A549 (cell line): ENCODE measurements at places on chromosomes 4 and X. TPM values are rescaled to one million over a fixed set of nuclear protein-coding genes. Genes with fewer than 3 reads are reported as not detected.

The C4orf54 gene
- not detected in 3 replicates for polyA plus RNA-seq

DNA sequence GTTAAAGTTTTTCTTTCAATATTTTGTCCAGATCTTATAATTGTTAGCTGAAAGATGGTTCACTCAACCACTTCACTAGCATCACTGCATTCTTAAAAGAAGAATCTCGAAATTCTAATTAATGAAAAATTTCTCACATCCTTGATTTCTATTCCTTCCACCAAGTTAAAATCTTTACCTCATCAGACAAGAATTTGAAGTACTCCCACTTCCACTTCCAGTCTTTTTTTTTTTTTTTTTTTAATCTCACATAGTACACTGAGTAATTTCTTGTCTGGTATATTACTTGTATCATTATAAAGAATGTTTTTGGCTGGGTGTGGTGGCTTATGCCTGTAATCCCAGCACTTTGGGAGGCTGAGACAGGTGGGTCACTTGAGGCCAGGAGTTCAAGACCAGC lies 73.2 kb downstream of the FBXW7 start:
- DNase-seq, result no peak

DNA sequence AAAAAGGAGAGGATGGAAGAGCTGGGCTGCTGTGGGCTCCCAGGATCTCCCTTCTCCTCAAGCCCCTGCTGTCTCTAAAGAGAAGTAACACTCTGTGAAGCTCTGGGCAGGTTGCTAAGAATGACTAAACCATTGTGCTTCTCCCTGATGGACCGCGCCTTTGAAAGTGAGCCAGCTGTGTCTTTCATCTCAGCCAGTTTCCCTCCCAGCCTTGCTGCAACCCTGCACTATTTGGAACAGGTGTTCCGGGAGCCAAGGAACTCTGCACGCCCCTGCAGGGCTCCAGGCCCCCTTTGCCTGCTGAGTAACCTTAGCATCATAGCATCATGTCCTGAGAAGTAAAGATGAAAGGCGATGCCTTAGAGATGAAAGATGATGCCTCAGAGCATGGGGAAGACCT lies 39.7 kb downstream of the SMIM20 start:
- peak; percentile 8 for DNase-seq

DNA sequence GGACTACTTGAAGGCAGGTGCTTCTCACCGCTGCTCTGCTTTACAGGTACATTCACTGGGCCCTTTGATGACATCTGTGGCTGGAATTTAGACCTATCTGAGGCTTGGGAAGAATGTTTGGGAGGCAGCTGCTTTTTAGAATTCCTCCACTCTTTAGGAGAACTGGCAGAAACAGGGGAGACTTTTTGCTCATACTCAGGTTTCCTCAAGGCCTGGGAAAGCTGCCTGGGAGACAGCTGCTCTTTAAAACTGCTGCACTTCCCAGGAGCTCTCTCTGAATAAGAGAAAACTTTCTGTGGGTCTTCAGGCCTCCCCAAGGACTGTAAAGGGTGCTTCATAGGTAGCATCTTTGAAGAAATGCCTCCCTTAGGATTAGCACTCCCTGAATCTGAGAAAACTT lies 14.3 kb downstream of the CT47C1 start:
- no peak for DNase-seq

- no peak for DNase-seq
Observed at GRCh38 chrX:50202539-50202938, 1.7 kb upstream of the AKAP4 start.

DNA sequence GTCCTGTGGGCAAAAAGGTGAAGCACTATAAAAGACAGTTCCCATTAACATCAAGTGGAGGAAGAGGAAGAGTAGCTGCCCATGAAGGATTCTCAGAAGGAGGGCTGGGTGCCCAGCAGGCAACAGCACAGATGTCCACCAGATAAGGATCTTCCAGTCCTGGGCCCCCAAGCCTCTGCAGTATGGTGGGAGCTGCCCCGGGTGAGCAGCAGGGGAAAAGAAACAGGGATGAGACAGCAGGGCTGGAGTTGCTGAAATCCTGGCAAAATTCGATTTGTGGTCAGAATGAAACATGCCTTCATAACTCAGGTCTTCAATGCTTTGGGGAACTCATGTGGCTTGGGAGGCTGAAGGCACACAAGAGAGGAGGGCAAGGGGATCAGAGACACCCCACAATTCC lies 94.6 kb downstream of the RASL11B start:
- DNase-seq, result no peak

DNA sequence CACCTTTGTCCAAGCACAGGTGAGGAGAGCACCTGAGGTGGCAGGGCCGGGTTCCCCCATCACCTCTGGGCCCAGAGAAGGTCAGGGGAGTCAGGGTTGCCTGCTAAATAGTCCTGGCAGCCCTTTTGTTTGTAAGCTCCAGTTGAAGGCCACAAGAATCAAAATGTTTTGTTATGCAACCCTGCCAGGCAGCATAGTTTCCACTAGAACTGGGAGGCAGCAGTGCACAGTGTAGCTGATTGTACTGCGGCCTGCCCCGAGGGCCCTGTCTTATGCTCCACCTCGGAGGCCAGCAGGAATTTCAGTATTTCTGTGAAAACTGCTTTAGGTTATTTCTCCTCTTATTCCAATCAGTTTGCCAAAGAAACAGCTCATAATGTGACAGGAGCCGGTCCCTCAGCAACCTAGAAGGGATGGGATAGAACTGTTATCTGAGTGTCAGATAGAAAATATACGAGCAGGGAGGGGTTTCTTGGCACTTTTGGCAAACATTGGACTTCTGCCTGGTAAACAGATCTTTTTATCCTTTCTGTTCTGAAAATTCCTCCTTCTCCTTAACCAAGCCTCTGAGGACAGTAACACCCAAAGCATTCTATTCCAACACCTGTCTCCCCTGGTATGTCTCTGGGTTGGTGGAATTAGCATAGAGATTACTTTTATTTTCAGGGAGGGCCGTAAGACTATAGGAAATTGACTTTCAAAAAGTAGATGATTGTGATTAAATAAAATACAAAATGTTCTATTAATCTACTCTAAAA lies 93.6 kb downstream of the LNX1 start:
- DNase-seq, result no peak

- peak; percentile 6 for DNase-seq
Observed at GRCh38 chrX:115147220-115147619, 42.0 kb upstream of the RBMXL3 start.

GRCh38 chr4:107546638-107547037 lies 173.4 kb downstream of the PAPSS1 start:
- no peak for DNase-seq

DNA sequence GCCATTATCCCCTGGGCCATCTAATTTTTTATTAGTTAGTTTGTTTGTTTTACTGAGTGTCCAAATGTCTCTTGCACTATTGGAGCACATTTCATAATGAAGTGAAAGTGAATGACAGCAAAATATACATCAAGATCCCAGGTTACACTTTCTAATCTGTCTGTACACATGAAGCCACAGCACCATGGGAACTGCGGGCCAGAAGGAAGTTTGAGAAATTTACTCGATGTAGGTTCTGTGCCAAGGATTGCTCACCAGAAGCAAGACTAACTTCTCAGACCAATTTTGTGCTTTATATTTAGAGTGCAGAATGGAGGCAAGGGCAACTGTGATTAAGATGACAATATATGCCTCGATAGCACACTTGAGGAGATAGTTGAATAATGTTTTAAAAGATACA lies 258.0 kb downstream of the COL25A1 start:
- DNase-seq, result no peak

The TLL1 gene
- 0.12 to 0.13 TPM (median 0.12 TPM) in 3 replicates for polyA plus RNA-seq

DNA sequence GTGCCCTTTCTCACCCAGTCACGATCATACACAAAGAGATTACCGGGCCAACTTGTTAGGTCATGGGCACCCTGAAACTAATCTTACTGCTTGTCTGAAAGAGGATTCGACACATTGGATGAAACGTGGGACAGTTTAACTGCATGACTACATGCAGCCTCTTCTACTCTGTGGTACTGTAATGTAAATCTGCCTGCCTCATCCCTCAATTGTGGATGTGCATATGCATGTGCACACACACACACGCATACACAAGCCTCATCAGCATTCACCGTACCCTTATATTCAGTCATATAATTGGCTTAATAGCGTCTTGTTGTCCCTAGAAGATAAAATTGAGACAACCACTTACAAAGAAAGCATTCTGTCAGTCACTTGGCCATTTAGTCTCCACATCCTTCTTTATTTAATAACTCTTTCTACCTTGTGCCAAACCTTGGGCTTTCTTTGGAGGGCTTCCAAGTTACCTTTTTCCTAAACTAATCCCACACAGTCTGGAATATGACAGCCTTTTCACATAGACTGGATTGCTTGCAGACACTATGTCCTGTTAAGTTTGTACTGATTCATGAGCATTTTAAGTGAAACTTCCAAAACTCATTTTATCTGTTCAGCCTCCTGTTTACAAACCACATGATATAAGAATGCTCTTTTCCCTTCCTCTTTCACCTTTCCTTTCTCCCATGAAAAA lies 132.9 kb downstream of the AFF2 start:
- no peak for DNase-seq

- DNase-seq, result no peak
Observed at GRCh38 chrX:11363069-11363594, 69.9 kb downstream of the AMELX start.

DNA sequence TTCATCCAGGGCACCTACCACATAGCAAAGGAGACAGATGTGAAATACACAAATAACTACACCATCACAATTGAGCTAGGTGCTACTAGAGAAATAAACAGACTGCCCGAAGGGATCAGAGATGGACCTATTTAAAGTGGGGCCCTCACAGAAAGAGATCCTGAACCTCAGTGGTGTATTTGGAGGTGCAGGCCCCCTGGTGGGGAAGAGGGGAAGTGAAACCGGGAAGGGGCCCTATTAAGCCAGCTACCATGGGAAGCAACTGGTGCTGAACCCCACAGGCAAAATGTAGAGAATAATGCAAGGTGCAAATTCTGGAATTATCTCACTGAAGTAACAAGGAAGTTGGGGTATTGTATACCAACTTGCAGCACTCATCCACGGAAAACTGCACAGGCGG lies 78.6 kb upstream of the FAM9A start:
- peak; percentile 26 for DNase-seq

The PNMA6A gene
- polyA plus RNA-seq, result 2.4 to 3.3 TPM (median 2.6 TPM) in 3 replicates

DNA sequence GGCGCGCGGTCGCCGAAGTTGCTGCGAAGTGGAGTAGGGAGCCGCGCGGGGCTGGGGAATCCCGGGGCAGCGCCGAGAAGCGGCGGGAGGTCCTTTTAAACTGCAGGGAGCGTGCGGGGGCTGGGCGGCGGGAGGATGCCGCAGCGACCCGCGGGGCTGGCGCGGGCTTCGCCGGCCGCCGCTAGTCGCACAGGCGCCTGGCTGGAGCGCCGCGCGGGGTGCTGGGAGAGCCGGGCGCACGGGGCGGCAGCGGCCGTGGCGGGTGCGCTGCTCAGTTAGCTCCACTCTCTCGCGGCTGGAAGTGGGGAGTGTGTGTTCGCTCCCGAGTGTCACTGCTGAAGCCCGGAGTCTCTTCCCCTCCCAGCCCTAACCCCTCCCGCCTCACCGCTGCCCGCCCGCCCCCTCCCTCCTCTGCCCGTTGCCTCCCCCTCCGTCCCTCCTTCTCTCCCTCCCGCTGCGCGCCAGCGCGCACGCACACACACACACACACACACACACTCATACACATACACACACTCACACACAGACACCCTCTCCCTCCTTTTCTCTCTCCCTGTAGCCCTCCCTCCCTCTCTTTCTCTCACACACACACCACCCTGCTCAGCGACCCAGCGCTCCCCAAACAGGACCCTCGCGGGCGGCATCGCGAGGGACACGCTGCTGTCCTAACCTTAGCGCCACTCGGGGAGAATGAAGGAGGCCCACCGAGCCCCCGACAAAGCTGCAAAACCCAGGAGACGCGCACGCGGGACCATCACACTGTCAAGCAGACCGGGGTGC lies at the start of gene NDNF:
Gene NDNF, minus strand, starts transcription at position 312 of the 780 bp plus-strand sequence. CDS start 26,698 bp downstream, outside the sequence.
- DNase-seq, result no peak

The SERPINA7 gene
- polyA plus RNA-seq, result not detected in 3 replicates

The TBX22 gene
- polyA plus RNA-seq, result not detected in 3 replicates

The DUX4 gene
- not detected in 3 replicates for polyA plus RNA-seq

GRCh38 chr4:5746250-5746649 lies 35.2 kb downstream of the EVC start:
- no peak for DNase-seq

The NEXMIF gene
- polyA plus RNA-seq, result 0.01 to 0.07 TPM in 2 of 3 replicates, not detected in the other

The S100G gene
- not detected in 3 replicates for polyA plus RNA-seq

The MGAT4D gene
- not detected in 3 replicates for polyA plus RNA-seq

The DOK7 gene
- polyA plus RNA-seq, result 0.15 to 0.21 TPM (median 0.21 TPM) in 3 replicates

The EREG gene
- polyA plus RNA-seq, result 32.6 to 39.7 TPM (median 34.0 TPM) in 3 replicates

DNA sequence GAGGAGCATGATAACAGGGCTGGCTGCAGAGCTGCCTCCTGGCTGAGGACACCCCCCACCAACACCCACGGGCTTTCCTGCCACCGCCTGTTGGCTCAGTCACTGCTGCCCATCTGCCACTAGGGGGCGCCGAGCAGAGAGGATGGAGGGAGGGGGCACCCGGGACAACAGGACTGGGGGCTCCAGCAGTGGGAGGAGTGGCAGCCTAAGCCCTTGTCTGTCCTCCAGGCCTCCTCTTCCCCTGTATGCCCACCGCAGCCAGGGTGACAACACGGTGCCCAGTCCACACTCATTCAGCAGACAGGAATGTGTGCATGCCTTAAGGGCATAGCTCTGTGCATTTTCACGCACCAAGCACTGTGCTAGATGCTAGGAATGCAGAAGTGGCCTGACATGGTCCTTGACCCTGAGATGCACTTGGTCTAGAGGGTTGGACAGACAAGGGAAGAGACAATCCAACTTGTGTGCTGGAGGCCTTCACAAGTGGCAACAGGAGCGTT lies 149.9 kb downstream of the AMMECR1 start:
- peak; percentile 32 for DNase-seq

DNA sequence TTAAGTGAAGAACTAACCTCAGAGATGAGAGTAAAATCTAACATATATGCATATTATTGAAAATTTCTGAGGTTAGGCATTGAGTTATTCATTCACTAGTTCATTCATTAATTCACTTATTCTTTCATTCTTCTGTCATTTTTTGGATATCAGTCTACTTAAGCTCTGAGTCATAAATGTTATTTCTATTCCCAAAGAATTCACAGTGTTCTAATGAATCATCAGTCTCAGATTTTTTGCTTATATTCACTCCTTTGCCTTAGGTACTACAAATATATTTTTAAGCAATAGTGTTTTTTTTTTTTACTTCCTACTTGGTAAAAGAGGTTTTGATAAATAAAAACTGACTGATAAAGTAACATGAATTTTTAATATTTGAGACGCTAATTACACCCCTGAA lies 95.2 kb upstream of the DKK2 start:
- no peak for DNase-seq

- DNase-seq, result no peak
Observed at GRCh38 chr4:188341428-188341827, 202.2 kb downstream of the TRIML1 start.

DNA sequence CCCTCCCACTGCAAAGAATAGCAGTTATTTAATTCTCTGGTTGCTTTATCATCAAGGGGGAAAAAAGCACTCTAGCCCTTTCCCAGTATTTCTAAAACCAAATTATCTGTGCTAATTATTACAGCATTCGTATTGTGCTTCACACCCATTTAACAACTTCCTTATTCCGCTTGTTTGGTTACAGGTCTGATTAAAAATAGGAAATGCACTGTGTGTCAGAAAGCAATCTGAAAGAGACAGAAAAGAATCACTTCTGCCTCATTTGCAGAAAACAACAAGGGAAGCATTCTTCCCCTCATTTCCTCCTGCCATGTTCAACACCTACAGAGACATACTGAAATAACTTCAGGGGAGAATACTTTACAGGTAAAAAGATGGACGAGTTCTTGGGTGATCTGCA lies 114.9 kb upstream of the MAP3K15 start:
- DNase-seq, result no peak
